ENCODE measurements at places on chromosomes 6 and 20.

DNA sequence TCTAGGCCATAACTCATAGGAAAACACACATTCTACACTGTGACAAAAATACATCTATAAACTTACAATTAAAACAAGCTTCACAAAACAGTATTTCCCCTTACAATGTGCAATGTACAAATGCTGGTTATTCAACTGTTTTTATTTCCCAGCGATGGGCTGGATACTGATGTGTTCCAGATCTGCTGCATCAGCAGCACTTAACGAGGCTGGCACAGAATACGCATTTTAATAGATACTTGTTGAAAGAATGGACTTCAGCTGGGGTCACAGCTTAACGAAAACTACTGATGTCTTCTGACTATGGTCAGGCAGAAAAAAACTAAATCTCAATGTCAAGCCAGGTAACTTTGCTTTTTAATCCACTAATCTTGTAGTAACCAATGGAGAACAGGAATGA, 70.9 kb downstream of the B4GALT5 start:
- DNase-seq, result no peak

DNA sequence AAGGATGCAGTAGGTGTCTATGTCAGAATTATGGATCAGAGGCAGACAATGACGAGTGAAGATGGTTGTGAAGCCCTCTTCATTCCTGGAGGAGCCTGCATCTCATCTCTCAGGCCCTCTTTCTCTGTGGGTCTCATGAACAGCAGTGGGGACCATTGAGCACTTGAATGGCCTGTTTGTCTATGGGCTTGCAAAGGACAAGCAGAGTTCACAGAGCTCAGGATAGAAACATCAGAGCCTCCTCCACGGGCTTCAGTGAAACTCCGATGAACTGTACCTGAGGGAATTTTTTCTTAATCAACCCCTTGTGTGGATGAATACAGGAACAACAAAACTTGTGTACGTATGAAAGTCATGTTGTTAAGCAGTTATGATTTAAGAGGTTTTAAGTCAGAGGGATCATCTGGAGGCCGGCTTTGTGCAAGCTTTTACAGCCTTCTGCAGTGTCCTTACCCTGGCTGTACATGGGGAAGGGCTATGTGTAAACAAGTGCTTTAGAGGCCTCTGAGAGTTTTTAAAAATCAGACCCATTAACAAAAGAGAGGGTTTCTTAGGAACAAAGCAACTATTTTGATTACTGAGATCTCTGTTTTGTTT, 29.7 kb upstream of the PI16 start:
- DNase-seq, result no peak

- DNase-seq, result peak; percentile 98
These were observed at the start of gene GTF2H4 for GRCh38 chr6:30907758-30908591. GTF2H4 (plus strand) TSS chr6:30908207.

- no peak for DNase-seq
These were observed 7.5 kb downstream of the BCAS1 start for GRCh38 chr20:54062812-54063280.

DNA sequence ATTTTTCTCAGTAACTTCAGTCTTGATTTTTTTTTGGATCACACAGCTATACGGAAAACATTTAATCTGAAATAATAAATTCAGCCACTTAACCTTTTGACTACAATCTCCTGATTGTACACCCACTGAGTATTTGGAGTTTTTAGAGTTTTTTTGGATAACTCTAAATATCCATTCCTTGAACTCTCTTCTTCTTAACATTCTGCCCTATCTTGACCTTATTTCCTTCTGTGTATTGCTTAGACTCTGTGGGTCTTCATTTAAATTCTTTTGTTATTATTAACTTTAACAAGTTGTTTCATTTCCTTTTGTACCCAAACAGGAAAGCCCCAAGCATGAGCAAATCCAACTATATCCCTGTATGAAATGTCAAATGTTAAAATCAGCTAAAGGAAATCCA, 170.2 kb upstream of the PTCHD4 start:
- DNase-seq, result no peak

- no peak for DNase-seq
These were observed 19.0 kb upstream of the SNRPB2 start for GRCh38 chr20:16710781-16711180.

DNA sequence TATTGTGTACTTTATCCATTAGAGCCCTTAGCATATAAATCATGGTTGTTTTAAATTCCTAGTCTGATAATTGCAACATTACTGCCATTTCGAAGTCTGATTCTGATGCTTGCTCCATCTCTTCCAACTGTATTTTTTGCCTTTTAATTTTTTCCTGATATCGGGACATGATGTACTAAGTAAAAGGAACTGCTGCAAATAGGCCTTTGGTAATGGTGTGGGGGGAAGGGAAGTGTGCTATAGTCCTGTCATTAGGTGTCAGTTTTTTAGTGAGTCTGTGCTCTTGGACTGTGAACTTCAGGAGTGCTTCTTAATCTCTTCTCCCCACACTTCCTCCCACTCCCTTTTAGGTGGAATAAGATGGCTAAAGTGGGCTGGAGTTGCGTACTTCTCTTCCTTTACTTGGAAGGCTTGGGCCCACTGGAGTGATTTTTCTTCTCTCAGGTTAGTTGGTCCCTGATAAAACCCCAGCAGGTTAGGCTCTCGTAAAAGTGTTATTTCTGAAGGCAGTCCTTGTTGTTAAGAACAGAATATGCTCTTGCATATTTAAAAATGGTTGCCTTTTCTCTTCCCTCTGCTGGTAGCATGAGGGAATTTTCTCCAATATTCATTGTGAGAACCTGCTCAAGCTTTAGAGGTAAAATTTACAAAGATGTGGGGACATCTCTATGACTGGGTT, 18.1 kb downstream of the STXBP5 start:
- no peak for DNase-seq
